ENCODE measurements at places on chromosomes 3 and 15.

- DNase-seq: no peak
Observed at GRCh38 chr15:99989095-99989494, 255.9 kb upstream of the LYSMD4 start.

DNA sequence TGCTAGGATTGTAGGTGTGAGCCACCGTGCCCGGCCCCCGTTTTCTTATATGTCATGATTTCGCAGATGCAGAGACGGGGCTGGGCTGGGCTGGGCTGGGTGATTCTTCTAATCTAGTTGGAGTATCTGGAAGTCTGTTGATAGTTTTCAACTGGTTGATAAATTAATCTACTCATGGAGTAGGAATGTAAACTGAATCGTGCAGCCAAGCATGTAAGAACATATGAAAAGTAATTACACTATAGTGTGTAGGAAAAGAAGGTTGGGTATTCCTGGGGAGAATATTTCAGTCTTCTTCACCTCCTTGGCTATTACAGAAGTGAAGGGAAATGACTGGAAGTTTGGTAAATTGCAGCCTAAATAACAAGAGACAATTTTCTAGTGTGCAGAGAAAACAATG lies 82.6 kb upstream of the MAGI1 start:
- DNase-seq: no peak

DNA sequence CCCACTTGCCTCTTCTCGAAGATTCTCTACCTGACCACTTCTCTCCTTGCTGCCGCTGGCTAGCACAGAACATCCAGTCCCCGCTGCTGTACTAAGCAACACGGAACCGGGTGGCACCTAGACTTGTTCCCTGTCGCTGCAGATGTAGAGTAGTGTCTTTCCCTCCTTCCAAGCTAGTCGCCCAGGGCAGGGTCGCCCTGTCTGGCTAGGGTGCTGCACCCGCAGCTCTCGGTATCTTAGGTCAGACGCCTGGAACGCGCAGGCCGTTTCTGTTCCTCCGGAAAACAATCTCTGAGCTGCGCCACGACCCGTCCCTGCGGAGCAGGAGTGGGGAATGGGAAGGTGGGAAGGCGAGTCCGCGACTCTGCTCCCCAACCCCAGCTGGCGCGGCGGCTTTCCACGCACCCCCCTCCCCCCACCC lies 758 bp upstream of the SNX33 start:
- no peak for DNase-seq

- DNase-seq: no peak
Observed at GRCh38 chr15:31485911-31486461, 159.4 kb downstream of the KLF13 start.

GRCh38 chr3:12947504-12948369 lies 106.4 kb upstream of the RPL32 start:
- DNase-seq: no peak

DNA sequence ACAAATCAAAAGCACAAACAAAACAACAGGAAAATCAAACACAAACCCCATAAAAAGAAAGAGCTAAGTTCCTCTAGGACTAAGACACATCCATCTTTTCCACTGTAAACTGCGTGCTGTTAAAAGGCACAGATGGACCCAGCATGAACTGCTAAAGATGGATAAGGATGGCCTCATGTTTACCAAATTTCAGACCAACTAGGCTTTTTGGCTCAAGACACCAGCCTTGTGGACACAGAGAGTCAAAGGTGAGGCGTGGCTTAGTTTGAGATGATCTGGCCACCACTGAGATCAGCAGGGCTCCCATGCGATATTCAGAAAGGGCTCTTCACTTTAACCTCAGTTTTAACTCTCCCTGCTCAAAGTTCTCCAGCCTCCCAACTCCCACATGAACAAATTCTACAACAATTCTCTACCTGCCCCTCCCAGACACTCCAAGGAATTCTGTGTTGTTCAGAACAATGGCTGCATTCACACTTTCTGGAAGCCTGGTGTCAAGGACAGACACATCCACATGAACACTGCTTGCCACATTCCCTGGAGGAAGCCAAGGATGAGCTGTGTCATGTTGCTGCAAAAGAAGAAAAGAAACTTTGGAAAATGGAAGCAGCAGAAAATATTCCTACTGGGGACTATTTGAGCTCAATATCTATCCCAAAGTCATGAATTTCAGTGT lies 198.4 kb upstream of the LRRN1 start:
- no peak for DNase-seq

- DNase-seq: no peak
Observed at GRCh38 chr15:68252925-68253534, 23.5 kb upstream of the CLN6 start.

DNA sequence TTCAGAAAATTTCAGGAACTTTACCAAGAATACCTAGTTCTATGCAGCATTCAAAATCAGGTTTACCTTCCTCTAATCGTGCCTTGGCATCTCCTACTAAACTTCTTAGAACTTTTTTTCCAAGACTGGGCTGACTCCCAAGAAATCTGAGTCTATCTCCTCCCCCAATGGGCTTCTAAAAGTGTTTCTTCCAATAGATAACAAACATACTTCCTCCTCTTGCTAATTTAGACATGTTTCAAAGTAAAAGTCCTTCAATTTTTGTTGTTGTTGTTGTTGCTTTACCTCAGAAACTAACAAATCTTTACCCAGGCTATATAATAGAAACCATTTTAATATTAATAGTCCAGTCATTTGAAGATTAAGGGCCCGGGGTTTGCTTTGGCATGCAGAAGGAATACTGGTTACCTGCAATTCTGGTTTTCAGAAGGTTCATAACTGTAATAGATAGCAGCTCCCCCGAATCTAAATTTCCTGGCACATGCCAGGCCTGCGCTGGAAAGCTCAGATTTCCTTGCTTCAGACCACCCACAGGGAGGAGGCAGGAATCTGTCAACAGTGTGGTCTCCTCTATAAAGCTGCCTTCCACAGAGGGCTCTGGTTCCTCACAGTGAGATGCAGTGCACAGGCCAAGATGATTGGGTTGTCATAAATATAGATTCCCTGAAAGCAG lies 188.7 kb downstream of the THRB start:
- DNase-seq: no peak

DNA sequence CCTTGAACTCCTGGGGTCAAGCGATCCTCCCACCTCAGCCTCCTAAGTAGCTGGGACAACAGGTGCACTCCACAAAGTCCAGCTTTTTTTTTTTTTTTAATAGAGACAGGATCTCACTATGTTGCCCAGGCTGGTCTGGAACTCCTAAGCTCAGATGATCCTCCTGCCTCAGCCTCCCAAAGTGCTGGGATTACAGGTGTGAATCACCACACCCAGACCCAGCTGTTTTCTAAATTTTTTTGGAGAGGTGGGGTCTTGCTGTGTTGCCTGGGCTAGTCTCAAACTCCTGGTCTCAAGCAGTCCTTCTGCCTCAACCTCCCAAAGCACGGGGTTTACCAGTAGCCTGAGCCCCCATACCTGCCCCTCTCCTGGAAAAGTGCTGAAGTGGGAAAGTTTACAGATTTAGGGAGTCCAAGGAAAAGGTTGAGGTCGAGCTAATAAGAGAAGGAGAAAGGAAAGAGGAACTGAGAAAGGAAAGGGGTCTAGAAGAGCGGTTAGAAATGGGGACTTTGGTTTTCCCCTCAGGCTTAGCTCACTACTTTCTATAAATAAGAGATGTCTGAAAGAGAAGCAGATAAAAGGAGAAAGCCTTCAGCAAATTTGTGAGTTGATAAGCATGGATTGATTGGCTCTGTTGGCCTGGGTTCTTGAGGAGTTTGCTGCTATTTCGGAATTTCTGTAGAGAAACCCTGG lies 23.6 kb downstream of the UBE2E1 start:
- DNase-seq: no peak

DNA sequence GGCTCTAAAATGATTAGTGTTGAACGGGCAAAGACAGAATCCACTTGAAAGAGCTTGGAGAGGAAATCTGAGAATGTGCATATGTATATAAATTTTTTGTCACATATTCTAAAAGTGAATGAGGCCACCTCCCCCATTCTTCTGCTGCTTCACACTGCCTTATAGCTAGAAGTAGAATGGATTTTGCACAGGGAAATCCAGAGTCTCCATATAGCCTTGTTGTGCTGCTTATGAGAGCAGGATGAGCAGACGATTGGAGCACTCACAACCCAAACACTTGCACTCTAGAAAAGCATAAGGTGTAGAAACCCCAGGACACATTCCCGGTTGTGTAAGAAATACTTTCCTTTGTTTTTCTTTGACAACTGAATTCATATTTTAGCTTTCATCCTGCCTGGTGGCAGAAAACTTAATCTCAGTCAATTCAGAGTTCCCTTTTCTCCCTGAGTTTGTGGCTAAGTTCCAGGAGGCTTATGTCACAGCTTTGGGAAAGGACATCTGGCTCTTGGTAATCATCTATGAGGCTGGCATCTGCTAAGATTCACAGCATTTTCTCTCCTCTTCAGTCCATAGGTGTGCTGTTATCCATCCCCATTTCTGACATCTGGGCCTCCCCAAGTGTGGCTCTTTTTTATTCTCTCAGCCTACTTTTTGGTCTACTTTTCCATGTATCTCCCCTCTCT lies 188.4 kb upstream of the PFN2 start:
- no peak for DNase-seq

GRCh38 chr3:121735047-121735696 lies 14.4 kb downstream of the GOLGB1 start:
- no peak for DNase-seq

DNA sequence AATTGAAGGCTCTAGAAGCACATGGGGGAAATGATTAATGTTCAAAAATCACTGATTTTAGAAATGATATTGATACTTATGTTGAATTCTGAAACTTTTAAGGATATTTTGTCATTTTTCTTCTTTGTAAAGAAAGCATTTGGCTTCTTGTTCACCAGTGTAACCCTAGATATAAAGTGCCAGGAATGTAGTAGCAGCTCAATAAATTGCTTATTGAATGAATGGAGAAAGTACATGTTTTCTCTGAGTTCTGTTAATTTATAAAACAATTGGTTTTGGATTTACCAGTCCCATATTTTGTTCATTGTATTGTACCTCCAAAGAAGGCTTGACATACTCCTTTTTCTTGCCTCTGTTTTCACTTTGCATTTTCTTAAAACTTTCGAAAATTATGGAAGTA lies 2.4 kb downstream of the PLCL2 start:
- no peak for DNase-seq

- no peak for DNase-seq
Observed at GRCh38 chr3:42119561-42120355, 28.6 kb downstream of the TRAK1 start.

GRCh38 chr3:82163907-82164520 lies 402.6 kb upstream of the GBE1 start:
- no peak for DNase-seq
